ENCODE measurements at places on chromosomes 2 and 18.
A peak's percentile ranks its signal among the peaks of the same experiment; 100 is the strongest.

GRCh38 chr2:134717286-134718022, 1.3 kb downstream of the TMEM163 start:
- DNase-seq = no peak

GRCh38 chr2:6077585-6077984, 385.4 kb downstream of the SOX11 start:
- no peak for DNase-seq

GRCh38 chr18:68186039-68186438, 528.9 kb downstream of the TMX3 start:
- no peak for DNase-seq

DNA sequence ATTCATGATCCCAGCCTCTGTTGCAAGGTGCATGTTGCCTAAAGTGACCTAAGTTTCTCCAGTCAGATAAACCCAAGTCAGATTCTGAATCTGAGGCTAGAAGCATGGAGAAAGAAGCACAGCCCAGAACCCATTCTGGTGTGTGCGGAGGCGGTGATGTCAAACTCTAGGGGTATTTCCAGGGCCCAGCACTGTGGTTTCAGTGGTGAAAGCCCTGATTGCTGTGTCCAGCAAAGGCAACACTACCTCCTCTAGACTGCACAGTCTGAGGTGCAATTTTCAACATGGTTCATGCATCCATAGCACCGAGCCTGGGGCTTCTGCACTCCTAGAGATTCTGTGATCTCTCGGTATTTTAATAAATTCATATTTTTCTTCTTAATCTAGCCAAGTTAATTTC, 264.8 kb upstream of the KLHL29 start:
- DNase-seq = no peak

DNA sequence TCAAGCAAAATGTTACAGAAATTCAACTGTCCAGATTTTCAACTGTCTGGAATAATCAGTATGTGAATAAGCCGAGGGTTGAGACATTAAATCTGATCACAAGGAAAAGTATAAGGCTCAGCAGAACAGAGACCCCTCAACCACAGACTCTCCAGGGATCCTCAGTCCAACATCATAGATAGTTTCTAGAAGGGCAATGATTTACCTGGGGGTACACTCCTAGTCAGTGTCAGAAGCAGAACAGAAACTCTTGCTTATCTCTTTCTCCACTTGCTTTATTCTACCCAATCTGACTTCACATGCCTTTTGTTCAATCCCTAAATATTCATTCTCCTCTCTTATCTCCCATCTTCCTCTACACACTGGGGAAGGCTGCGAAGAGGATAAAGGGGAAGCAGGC, 36.4 kb downstream of the ICOS start:
- no peak for DNase-seq

DNA sequence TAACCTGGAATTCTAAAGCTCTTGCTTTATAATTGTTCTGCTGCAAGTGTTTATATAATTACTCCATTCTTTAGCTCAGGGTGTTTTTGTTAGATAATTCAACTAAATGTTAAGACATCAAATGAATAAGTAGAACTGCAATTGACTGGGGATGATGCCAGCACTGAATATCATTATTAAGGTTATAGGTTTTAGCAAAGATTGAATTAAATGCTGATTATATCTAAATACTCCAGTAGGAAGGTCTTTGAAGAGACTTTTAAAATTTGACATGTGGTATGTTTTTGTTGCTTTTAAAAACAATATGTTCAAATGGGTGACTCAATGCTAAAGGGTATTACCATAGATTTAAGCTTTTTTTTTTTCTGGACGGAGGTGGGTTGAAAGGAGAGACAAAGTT, 170.1 kb upstream of the THUMPD2 start:
- no peak for DNase-seq

DNA sequence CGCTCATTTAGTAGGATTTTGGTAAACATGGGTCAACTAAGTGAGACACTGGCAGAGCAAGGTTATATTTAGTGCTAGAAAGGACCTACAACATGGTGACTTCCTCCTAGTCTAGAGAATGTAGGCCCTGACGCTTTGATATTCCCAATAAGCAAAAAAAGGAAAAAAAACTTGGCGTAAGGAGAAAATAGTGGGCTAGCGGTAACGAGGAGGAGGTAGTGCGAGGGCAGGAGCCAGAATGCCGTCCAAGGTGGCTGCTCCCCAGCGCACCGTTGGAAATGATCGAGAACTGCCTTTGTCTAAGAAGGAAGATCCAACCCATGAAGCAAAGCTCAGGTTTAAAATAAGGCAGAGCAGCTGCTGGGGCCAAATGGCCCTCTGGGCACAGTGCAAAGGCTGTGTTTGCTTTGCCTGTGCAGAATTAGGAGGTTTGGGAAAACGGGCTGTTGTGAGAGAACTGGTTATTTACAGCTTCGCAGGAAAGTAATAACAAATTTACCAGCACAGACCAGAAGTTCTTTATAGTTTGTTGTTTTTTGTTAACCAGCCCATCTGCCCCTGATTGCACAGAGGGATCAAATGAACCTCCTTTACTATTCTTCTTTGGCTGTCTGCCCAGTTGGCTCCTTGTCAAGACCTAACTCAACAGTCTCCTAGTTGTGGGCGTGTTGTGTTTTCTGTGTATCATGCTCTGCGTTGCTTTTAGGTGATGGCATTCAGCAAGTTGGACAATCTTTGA, 86.6 kb downstream of the ITGB1BP1 start:
- peak; percentile 24 for DNase-seq

GRCh38 chr2:232018181-232018580, 56.7 kb downstream of the DIS3L2 start:
- DNase-seq = no peak
